HT-29 (cell line): ENCODE measurements at places on chromosomes 7 and 10.

GRCh38 chr10:77926566-77927401 is at the start of gene DLG5:
DLG5 (minus strand) TSS chr10:77926755; CDS start chr10:77926520, 235 bp downstream.
- no peak for DNase-seq

DNA sequence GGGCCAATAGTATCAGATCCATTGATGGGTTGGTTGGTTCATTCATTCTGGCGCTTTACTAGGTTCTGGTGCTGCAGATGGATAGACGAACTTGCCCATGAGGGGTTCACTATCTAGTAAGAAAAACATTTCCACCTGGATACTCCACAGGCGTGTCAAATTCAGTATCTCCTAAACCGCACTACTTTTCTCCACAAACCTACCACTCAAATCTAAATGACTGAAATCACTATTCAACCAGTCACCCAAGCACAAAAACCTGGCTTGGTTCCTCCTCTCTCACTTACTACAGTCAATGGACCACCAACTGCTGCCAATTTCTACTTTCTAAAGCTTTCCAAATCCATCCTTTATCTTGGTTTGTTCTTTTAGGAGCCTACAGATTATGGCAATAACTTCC is 572 bp downstream of the AGK start:
- DNase-seq: peak; percentile 28

DNA sequence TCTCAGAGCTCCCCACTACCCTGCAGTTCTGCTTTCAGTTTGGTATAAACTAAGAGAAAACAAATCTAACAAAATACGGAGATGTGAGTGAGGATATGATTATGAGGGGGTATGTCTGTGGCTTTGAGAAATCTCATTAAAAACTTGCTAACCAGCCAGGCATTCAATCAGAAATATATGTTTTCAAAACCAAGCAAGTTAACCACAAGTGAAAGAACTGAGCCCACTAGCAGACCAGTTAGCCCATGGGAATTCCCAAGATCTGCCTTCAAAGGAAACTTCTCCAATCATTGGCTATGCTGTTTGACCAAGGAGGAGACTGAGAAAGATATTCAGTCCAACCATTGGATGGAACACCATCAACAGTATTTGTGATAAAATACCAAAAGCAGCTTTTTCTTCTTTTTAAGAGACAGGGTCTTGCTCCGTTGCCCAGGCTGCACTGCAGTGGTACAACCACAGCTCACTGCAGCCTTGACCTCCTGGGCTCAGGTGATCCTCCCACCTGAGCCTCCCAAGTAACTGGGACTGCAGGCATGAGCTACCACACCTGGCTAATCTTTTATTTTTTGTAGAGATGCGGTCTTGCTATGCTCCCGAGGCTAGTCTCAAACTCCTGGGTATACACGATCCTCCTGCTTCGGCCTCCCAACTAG is 41.2 kb downstream of the FGFR2 start:
- DNase-seq: no peak

DNA sequence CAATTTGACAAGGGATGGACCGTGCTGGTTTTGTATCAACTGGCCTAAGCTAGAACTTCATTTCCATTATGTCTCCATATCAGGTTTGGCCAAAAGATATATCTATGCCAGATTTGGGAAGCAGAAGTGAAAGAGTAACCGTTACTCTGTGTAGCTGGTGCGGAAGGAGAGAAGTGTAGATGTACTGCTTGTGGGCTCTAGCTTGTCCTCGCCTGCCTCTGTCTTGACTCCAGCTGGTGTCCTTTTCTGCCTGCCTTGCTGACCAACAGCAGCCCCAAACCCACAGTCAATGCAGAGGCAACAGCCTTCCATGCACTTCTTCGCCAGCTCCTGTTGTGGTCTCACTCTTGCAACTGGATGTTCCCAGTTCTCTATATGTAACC is 128.5 kb downstream of the KIF20B start:
- no peak for DNase-seq

DNA sequence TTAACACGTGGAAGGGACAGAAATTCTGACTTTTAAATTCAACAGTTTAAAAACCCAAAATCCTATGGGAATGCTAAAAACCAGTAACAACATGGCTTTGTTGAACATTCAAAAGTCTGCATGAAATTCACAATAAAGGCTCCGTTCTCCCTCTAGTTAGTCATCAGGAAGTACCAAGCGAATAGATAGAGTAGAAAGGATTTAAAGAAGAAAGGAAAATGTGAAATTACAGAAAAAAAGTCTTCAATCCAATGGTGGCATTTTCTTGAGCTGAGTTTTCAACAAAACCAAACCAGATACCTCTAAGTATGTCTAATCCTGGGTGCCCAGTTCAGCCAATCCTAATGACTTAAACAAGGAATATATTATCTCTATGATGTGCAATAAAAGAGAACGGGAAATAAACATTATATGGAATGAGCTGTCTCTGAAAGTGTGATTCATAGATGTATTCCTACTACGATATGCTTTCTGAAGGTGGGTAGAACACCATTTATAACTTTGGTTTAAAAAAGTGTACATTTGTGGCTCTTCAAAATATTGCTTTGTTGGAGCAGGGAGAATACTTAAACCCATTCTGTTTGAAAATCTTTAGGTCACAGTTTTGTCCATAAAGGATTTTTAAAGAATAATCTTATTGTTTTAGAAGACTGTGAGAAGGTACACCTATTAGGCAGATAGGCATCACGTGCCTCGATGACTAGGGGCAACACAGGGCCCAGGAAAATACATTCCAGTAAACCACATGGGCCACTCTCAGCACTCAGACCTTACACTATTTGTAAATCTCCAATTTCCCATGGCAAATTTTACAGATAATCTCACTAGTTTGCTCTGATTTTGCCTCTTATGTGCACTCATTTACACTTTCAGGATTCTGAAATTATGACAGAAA is 87.7 kb downstream of the CUBN start:
- DNase-seq: no peak
